ENCODE measurements at places on chromosomes 1 and 21.

GRCh38 chr21:21096956-21097355 lies 98.7 kb downstream of the NCAM2 start:
- no peak for DNase-seq

GRCh38 chr1:20319456-20320220 lies 29.0 kb downstream of the VWA5B1 start:
- DNase-seq: peak; percentile 44

DNA sequence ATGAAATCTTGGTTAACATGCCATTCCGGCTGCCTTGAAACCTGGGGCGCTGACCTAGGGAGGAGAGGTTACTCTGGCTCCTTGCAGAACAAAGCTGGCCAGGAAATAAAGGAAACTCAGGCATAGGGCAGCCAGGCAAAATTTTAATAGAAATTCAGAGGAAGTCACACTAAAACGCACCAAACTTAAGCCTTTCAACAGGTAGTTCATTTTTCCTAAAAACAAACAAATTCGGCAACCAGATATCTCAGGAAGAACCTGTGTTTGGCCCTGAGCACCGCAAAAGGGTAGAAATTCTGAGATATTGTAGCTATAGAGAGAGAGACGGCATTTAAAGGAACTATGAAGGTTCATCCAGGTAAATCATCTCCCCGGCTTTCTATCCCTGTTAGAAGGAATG lies 13.1 kb downstream of the LYST start:
- DNase-seq: no peak

DNA sequence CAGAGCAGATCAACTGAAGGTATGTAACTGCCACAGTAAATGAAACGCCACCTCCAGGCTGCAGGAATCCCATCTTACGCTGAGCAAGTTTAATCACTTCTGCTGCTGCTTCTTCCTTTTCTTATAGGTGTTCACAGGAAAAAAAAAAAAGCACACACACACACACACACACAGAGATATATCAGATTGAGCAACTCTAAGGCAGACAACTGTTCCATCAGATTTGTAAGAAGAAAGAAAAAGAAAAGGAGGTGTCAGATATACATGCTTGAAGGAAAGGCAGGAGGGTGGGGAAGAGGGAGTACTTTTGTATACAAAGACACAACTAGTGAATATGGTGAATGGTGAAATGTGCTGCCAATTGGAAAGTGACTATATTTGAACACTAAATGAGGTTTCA lies 28.6 kb downstream of the DSTYK start:
- no peak for DNase-seq

DNA sequence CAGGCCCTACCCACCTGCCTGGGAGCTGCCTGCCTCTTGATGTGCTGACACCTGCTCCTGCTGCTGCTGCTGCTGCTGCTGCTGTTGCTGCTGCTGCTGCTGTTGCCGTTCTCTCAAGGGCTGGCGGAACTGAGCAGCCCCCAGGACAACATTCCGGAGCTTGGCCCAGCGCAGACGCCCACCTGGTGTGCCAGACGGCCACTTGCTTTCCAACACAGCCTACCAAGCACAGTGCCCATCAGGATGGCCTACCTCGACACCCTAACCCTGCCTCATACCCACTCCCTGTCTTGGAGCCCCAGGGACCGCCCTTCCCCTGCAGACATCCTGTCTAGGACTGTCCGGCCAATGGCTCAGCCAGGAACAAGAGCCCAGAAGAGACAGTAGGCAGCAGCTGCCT lies 11.8 kb downstream of the DENND4B start:
- no peak for DNase-seq

DNA sequence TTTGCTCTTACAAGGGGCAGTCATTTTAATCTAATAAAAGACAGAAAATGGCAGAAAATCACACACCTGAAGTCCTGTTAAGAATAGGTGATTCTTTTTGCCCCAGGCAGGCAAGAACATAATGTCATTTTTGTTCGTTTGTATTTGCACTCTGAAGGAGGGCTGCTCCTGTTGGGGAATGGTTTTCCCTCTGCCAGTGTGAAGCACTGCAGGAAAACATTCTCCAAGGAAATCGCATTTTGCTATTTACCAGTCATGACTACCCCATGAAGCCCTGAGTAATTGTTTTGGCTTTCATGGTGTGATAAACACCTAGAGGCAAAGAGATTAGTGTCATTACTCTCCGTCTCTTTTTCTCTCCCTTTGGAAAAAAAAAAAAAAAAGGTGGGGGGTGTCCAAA lies 345.5 kb downstream of the NTNG1 start:
- DNase-seq: no peak

DNA sequence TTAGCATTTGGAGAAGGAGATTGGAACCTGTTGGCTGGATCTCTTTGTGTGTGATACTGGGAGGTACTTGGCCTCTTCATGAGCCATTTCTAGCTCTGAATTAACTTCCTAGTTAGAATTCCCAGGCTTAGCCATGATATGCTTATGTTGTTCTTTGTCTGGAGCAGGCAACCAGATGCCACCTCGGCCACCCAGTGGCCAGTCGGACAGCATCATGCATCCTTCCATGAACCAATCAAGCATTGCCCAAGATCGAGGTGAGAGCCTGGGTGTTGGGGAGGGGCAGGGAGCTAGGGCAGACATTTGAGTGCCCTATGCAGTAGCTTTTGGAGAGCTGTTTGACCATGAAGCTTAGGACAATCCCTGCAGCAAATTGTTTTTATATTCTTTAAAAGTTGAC lies 26.5 kb upstream of the PIGV start:
- DNase-seq: no peak

- no peak for DNase-seq
Measured at GRCh38 chr1:84569216-84569615, 5.0 kb downstream of the CTBS start.

Data from posterior vena cava (tissue), 2 donors.